Neural progenitor cell (in vitro differentiated cells): ENCODE measurements at places on chromosomes 12 and 14. TPM values are rescaled to one million over a fixed set of nuclear protein-coding genes. Genes with fewer than 3 reads are reported as not detected.

- DNase-seq, result no peak
Measured at GRCh38 chr14:77131206-77131605, 10.4 kb downstream of the ZDHHC22 start.

DNA sequence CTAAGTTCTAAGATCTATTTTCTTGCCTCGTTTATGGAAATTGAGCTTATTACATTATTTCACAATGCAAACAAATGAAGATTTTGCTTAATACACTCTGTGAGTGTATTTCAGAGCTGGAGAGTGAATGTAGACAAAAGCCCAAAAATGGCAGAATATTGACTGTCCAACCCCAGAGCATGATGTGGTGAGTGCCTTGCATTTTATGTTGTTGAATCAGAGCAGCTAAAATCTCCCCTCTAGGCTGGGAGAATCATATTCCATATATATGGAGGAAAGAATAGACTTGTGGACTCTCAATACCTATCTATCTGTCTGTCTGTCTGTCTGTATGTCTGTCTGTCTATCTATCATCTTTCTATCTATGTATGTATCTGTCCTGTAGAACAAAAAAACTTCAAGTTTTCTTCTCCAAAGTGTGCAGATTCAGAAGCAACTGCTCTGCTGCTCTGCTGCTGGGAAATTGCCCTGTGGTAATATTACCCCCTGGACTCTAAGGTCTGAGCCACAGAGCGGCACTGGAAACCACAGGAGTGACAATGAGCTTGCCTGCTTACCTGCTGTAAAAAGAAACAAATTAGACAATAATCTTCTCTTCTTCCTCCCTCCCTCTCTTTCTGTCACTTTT is 209.4 kb upstream of the PRICKLE1 start:
- no peak for DNase-seq

GRCh38 chr14:37384870-37385596 is 187.3 kb downstream of the MIPOL1 start:
- no peak for DNase-seq

Gene TBX5
- not detected in 2 replicates for total RNA-seq

DNA sequence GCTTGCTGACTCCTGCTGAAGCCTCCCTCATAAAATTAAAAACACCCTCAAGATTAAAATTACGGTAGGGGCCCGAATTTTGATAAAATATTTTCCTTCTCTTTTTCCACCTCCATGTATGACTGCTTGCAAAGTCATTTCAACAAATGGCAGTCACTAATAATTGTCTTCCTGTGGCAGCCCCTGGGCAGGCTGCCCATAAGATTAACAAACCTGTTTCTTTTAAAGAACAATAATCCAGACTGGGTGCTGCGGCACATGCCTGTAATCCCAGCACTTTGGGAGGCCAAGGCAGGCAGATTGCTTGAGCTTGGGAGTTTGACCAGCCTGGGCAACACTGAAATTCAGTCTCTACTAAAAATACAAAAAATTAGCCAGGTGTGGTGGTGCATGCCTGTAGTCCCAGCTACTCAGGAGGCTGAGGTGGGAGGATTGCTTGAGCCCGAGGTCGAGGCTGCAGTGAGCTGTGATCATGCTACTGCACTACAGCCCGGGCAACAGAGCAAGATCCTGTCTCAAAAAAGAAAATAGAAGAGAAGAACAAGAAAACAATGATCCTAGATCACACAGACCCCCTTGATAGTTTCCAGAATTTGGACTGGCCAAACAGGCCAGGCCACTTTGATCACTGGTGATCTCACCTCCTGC is 8.7 kb downstream of the SAV1 start:
- DNase-seq, result no peak

Gene HOMEZ
- total RNA-seq, result 21.0 and 22.7 TPM in 2 replicates

Gene ADGRD1
- 0.40 TPM in 1 of 2 replicates, not detected in the other for total RNA-seq

DNA sequence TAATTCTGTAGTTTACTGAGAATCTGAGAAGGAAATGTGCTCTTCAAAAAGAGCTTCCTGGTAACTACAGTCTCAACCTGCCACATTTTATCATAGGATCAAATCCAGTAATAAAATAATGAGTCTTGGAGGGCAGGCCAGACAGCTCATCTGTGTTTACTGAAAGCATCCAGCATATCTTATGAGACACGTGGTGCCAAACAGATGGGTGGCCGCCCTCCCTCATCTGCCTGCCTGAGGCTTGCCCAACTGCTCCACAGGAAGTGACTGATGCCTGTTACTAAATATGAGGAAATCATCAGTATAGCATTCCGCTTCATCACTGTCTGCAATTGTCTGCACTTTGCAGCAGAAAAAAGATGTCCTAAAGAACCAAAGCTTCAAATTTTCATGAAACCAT is 13.5 kb downstream of the DHRS7 start:
- no peak for DNase-seq

GRCh38 chr12:78403681-78404080 is 460.9 kb upstream of the SYT1 start:
- DNase-seq, result no peak

GRCh38 chr12:5954661-5955060 is 9.6 kb upstream of the ANO2 start:
- no peak for DNase-seq

DNA sequence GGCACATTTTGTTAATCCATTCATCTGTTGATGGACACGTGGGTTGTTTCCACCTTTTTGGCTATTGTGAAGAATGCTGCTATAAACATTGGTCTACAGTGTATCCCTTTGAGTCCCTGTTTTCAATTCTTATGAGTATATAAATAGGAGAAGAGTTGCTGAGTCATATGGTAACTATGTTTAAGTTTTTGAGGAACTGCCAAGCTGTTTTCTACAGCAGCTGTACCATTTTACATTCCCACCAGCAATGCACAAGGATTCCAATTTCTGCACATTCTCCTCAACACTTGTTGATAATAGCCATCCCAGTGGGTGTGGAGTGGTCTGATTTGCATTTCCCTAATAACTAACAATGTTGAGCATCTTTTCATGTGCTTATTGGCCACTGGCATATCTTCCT is 6.9 kb upstream of the SVOP start:
- DNase-seq, result no peak

Gene TAS2R13
- total RNA-seq, result 2.0 and 2.4 TPM in 2 replicates

Gene SLC2A14
- 0.46 and 0.49 TPM in 2 replicates for total RNA-seq

GRCh38 chr12:22447223-22447622 is 97.1 kb downstream of the C2CD5 start:
- DNase-seq, result no peak
